ENCODE measurements at places on chromosomes 12 and 14.
A peak's percentile ranks its signal among the peaks of the same experiment; 100 is the strongest.

- no peak for DNase-seq
Measured at GRCh38 chr12:117067016-117067415, 32.2 kb downstream of the TESC start.

DNA sequence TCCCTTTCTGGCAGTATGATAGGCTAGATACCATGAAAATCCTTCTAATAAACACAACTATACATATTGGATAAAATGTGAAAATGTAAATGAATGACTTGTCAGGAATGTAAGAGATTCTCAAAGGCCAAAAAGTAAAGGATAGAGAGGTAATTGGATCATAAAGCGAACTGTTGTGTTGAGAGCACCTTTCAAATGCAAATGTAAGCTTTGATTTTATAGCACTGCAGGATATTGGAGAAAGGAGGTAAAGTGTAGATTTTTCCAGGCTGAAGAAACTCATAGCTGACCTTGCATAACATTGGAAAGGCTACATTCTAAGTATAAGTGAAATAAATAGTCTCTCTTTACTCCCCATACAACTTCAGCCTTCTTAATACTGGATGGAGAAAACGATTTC lies 54.0 kb downstream of the PTPRB start:
- DNase-seq, result no peak

DNA sequence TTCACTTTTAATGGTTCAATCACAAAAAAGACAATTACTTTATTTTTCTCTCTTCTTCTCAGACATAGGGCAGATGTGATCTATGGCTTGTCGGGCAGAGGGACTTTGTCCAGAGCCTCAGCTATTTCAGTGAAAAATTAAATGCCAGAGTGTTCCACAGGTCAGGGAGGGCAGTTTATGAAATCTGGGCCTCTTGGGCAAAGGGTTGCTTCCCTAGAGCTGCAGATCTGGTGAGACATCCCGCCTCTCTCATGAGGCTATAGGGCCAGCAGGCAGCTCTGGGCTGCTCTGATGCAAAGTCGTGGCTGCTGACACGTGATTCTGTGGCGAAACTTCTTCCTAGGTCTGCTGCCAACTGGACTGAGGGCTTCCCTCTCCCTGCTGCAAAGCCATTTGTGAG lies 6.0 kb downstream of the CLMN start:
- DNase-seq, result peak; percentile 27

DNA sequence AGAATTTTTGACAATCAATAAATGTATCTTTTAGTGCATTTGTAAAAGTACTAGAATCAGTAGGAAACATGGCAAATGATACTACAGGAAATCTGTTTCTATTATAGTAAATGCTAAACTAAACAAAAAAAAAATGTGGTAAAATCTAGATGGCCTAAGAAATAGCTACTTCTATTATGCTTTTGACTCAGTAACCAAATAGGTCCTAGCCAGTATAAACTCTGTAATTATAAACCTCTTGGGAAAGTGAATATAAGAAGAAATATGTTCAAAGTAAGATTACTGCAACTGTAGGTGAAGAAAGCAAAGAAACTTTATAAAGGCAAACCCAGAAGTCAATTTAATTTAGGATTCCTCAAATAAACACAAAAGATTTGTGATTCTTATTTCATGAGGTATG lies 581.2 kb downstream of the LRFN5 start:
- no peak for DNase-seq

DNA sequence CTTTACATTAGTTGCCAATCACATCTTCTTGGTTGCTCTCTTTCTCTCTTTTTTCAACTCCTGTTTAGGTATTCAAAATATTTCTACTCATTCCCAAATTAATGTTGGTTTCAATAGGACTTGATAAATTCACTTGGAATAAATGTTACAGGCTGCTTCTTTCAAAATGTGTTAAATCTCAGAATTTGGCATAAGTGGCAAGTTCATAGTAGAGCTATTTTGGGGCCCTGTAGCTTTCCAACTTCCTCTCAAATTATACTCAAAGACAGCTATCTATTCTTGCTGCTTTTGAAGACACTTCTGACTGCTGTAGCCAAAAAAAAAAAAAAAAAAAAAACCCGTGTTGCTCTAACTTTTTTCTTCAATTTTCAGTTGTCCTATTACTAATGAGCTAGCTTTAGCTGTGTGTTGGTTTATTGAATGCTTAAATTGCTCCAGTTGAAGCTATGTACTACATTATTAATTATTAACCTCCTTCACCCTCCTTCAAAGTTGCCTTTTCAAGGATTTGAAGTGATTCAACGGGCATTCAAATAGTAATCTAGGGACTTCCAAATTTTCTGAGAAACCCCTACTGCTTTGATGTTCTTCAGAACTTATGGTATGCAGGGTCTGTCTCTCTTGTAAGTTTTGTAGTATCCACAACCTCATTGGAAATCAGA lies 554.6 kb upstream of the FLRT2 start:
- DNase-seq, result no peak

- DNase-seq, result peak; percentile 98
Measured at GRCh38 chr12:103841690-103842584, 903 bp upstream of the NT5DC3 start.

- no peak for DNase-seq
Measured at GRCh38 chr14:68519671-68520187, 273.1 kb downstream of the ZFP36L1 start.

- DNase-seq, result no peak
Measured at GRCh38 chr12:29741342-29742241, 42.1 kb downstream of the TMTC1 start.

GRCh38 chr12:85949253-85949652 lies 75.2 kb downstream of the NTS start:
- no peak for DNase-seq

GRCh38 chr14:54438703-54439102 lies 2.5 kb downstream of the CNIH1 start:
- DNase-seq, result no peak

GRCh38 chr12:108835860-108836634 lies 21.3 kb downstream of the SSH1 start:
- no peak for DNase-seq

DNA sequence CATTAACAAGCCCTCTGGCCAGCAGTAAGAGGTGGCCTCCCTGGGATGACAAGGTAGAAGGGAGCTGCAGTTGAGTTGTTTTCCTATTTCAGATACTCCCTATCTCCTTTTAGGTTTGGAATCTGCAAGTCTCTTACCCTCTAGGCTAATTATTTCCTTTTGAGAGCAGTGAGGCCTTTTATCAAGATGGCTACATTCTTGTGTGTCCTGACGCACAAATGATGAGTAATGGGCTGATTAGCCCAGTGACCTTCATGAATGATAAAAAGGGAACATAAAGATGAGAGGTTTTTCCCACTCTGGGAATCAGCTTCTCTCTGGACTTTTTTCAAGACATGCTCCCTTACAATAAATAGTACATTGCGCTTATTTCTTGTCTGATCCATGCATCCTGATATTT lies 22.9 kb downstream of the DYRK2 start:
- peak; percentile 84 for DNase-seq

- no peak for DNase-seq
Measured at GRCh38 chr14:91004987-91005386, 55.5 kb downstream of the RPS6KA5 start.

DNA sequence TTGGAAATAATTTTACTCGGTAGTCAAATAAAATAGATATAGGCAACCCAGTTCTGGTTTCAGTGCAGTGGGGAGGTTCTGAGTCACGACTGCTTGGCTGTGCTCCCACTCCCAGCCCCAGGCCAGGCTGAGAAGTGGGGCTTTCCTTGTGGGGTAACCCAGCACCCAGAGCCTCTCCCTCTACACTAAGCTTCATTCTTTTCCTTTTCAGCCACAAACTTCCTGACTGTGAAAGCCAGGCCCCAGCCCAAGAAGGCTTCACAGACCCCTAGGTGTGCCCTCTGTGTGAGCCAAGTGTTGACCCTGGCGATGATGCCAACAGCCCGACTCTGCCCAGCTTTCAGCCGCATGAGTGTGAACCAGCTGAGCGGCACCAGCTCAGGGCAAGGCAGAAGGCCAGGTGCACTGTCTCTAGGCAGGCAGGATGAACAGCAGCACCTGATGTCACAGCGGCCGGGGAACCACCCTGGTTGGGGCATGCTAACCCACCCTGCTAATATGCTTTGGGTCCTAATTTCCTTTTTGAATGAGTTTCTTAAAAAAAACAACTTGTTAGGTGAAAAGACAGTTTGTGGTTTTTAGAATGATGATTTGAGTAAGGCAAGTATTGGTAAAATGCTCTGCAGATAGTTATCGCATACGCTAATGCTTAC lies 42.2 kb upstream of the ATP23 start:
- peak; percentile 58 for DNase-seq

GRCh38 chr12:70719672-70720420 lies 82.6 kb upstream of the PTPRB start:
- DNase-seq, result peak; percentile 20

GRCh38 chr12:20808521-20808920 lies 2.0 kb upstream of the SLCO1B3 start:
- no peak for DNase-seq

GRCh38 chr12:65948320-65949008 lies 124.2 kb downstream of the HMGA2 start:
- peak; percentile 89 for DNase-seq

GRCh38 chr14:31969699-31970240 lies 107.3 kb upstream of the ARHGAP5 start:
- no peak for DNase-seq

GRCh38 chr14:32443890-32444661 lies 115.0 kb downstream of the AKAP6 start:
- DNase-seq, result no peak

DNA sequence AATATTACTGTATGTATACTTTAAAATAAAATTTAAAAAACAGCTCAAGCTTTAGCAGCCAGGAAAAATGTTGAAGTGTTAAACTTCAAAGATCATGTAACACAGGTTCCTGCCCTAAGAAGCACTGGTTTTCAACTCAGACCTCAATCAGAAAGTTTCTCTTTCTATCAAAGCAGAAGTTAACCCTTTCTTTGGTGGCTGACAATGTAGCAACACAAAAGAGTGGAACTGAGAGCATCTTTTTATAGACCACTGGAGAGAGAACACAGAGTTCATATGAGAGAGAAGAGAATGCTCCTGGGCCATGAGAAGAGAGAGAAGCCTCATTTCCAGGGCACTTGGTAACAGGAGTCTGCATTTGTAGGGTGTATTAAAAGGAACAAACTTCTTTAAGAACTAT lies 42.2 kb upstream of the KTN1 start:
- DNase-seq, result no peak

- DNase-seq, result no peak
Measured at GRCh38 chr14:31127690-31128089, 79.9 kb downstream of the HECTD1 start.

GRCh38 chr12:89350260-89350629 lies 2.1 kb downstream of the DUSP6 start:
- no peak for DNase-seq

DNA sequence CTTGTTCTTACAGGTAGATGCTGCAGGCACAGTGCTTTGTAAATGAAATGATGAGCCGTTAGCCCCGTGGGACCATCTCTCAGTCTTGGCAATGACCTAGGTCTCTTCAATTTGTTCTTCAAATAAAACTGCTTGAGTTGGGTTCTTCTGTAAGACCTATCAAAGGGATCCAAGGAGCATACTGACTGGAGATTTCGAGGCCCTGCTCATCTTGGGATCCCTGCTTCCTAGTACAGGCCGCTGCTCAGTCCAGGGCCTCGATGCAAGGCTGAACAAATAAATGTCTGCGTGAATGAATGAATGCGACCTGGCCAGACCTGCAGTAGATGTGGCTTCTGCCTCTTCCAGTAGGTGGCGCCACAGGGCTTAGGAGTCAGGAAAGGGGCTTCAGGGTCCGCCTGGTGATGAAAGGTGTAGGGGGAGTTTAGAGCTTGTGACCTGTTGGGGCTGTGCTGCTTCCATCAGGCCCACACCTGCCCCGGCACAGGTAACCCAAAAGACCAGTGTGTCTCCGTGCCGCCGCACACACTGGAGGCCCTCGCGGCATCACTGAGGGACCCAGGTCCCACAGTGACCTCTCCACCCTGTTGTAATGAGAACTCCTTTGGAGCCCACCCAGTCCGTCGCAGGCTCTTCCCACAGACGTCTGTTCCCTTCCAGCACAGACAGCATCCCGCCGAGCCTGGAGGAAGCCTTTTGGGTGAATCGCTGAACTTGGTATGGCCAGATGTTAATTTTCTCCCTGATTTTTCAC lies 4.4 kb downstream of the CACNA1C start:
- no peak for DNase-seq

- DNase-seq, result no peak
Measured at GRCh38 chr12:3127832-3128231, 50.7 kb downstream of the TSPAN9 start.

GRCh38 chr12:52872644-52873389 lies 24.0 kb upstream of the KRT78 start:
- DNase-seq, result no peak

GRCh38 chr12:116194935-116195431 lies 82.5 kb downstream of the MED13L start:
- no peak for DNase-seq

DNA sequence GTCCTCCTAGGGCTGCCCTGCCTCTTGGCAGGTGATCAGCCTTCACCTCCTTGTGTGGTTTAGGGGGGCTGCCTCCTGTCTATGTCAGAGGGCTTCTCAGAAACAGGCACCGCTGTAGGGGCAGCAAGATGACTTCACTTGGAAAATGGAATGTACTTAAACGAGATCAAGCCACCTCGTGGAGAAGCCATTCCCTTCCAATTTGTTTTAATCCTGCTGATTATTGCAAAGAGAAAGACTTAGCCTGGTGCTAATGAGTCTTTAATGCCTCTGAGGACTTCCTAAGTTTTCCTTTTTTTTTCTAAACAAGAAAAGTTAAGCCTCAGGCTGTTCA lies 62.3 kb upstream of the RFLNA start:
- no peak for DNase-seq

DNA sequence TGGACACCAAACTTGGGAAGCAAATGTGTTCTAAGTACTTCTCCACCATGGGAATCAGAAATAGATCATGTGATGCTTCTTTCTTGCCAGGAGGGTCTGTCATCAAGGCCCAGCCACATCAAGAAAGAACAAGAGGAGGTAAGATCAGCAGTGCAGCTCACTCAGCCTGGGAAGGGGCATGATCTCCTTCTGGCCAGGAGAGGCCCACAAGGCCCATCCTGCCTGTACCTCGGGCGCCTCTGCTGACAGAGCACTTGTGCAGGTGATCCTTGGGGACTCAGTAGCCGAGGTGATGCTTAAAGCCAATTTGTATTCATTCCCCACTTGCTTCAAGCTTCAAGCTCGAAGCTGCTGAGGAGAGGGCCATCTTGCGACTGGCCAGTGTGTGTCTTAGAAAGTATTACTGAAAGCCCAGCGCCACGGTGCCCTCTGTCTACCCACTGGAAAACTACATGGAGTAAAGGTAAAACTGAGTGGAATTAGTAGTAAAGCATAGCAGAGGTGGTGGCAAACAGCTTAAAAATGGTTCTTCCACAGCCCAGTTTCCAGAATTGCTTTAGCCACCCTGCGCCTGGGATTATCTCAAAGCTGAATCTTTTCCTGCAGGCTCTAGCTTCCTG lies 26.2 kb downstream of the RTRAF start:
- DNase-seq, result no peak

DNA sequence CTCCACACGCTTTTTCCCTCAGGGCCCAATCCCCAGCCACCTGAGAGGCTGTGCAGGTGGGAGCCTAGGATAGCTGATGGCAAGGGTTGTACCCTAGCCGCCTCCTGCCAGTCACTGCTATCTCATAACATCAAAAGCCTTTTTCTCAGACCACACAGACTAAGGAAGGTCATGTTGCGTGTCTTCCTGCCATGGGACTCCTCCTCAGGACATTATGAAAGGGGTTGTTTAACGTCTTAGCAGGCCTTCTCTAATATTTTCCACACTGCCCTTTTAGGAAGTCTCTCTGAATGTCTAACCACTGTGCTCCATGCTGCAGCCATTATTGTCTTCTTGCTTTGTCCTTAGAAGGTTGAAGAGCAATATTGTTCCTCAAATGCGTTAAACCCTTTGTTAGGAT lies 7.6 kb upstream of the SMUG1 start:
- DNase-seq, result no peak

GRCh38 chr12:73053893-73054292 lies 781.7 kb downstream of the TRHDE start:
- no peak for DNase-seq
